ENCODE measurements at places on chromosomes 1 and 21. TPM values are rescaled to one million over a fixed set of nuclear protein-coding genes. Genes with fewer than 3 reads are reported as not detected.
A peak's percentile ranks its signal among the peaks of the same experiment; 100 is the strongest.

LCE2C gene
- not detected for total RNA-seq

S100A7 gene
- not detected for total RNA-seq

DNA sequence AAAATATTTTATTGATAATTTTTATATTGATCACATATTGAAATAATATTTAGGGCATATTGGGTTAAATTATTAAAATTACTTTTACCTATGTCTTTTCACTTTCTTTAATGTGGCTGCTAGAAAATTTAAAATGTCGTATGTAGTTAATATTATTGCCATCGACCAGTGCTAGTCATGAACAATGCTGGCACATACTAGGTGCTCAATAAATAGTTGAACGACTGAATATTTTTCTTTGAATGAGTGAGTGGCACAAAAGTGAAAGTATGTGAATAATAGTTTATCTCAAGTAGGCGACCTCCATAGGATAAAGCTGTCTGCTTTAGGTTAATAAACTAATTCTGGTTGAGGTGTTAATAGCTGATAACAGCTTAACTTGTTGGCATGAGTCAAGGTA is 150.8 kb upstream of the FGGY start:
- DNase-seq, result no peak

DNA sequence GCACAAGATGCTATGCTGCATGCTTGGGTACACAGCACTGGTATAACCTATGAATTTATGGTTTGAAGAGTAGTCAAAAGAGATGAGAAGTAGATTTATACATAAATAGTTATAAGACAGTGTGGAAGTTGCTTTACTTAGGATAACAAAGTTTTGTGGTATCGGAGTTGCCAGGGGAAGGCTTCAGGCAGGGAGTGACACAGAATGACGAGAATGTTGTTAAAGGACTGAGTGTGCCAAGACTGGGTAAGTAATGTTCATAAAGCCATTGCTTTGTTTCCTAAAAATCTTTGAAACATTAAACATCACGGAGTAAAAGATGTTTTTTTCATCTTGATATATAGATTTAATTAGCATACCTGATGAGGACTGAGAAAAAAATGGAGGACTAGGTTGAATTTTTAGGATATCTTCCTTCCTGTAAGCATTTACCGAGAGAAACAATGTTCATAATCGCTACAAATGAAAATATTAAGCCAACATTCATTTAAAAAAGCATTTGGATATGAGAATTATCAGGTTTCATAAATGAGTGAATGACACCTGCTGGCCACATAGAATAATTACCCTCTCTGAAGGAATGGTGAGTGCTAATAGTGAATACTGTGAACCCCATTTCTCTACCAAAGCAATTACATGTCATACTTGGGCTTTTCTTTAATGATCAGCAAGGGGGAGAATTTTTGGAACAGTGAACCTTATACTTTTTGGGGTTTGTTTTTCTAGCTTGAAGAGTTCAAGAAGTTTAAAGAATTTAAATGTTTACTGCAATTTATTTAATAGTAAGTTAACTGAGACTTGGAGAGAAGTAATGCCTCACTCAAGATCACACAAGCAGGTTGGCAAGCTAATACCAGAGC is 28.4 kb downstream of the EXTL2 start:
- no peak for DNase-seq

ADGRB2 gene
- total RNA-seq, result 4.2 TPM

AIRE gene
- not detected for total RNA-seq

- DNase-seq, result no peak
These were observed 17.4 kb upstream of the GJA9 start for GRCh38 chr1:38898653-38899230.

PIP5K1A gene
- 54.9 TPM for total RNA-seq

- no peak for DNase-seq
These were observed 10.6 kb downstream of the GFI1 start for GRCh38 chr1:92476071-92476631.

IQCC gene
- total RNA-seq, result 0.66 TPM

DNA sequence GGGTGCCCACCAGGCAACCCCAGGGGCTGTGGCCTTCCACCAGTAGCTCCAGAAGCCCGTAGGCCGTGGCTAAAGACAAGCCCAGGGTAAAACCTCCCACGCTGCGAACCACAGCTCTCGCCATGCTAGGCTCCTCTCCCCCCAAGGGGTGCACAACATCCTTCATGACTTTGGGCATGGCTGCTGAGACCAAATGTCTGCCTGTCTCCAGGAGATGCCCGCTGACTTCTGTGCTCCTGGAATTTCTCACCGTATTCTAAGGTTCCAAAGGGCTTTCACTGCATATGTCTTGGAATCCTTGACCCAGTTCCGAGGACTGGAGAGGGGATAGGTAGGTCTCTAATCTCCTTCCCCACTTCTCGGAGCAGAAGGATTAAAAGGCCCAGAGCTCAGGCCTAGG is at the start of the genes DCST1 and DCST2:
Gene DCST1 (plus strand): TSS at position 301 of the 400 bp plus-strand sequence. CDS start 213 bp downstream, outside the sequence.
Gene DCST2 (minus strand): TSS at position 258 of the 400 bp plus-strand sequence. CDS start 80 bp downstream, at position 178.
- DNase-seq, result no peak

DNA sequence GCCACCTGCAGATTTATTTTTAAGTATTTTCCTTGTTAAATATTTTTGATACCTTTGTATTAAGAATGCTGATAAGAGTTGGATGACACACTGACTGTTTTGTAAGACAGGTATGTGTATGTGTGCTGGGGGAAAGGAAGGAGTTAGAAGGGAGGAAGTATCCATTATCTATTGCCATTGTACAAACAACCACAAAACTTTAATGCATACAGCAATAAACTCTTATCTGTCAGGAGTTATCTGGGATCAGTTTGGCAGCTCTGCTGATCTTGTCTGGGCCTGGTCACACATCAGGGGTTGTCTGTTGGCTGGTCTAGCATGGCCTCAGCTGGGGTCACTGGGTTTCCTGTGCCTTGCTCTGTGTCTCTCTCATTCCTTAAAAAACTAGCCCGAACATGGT is 423.9 kb upstream of the USP24 start:
- DNase-seq, result peak; percentile 64

MED8 gene
- total RNA-seq, result 31.7 TPM

- DNase-seq, result no peak
These were observed 183.6 kb upstream of the UBE2U start for GRCh38 chr1:64019818-64020217.

DNA sequence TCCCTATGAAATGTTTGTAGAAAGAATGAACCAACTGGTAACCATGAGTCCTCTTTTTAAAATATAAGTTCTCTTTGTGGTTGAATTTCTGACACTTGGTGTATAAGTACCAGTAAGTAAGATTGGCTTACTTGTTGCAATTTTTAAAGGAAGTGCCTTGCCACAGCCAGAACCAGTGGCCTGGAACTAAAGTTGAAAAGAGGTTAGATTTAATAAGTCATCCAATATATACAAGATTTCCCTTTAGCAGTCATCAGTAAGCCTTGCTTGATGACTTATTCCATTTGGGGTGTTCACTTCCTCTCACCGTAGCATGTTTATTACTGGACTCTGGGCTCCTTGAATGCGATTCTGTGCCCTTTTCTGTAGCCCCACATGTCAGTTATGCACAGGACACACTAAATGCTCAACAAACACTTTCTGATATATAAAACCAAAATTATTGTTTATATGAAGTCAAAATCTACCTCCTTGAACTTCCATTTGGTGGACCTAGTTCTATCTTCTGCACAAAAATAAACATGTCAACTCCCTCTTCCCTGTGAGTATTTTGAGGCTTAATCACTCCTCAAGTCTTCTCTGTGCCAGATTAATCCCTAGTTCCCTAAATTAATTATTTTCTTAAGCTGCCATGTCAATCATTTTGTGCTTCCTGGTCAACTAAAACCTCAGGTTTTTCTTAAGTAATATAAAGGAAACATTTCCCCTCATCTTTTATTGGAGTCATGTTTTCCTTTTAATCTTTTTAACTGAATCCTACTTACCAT is 218.1 kb downstream of the ST6GALNAC3 start:
- no peak for DNase-seq

TXNDC12 gene
- total RNA-seq, result 16.0 TPM

DNA sequence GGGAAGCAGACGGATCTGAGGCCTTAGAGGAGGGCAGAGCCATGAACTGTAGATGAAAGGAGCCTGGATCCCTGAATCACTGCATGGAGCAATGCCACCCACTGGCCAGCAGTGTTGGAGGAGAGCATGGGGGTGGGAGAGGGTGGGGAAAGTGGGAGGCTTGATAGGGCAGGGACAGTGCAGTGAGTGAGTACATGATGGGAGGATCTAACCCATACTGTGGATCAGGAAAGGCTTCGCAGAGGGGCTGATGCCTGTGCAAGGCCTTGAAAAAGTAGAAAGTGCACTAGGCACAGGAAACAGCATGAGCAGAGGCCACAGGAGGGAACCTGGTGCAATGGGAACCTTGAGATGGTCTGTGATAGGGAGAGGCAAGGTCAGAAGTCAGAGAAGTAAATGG is 391.9 kb downstream of the PTPRU start:
- peak; percentile 12 for DNase-seq

DNA sequence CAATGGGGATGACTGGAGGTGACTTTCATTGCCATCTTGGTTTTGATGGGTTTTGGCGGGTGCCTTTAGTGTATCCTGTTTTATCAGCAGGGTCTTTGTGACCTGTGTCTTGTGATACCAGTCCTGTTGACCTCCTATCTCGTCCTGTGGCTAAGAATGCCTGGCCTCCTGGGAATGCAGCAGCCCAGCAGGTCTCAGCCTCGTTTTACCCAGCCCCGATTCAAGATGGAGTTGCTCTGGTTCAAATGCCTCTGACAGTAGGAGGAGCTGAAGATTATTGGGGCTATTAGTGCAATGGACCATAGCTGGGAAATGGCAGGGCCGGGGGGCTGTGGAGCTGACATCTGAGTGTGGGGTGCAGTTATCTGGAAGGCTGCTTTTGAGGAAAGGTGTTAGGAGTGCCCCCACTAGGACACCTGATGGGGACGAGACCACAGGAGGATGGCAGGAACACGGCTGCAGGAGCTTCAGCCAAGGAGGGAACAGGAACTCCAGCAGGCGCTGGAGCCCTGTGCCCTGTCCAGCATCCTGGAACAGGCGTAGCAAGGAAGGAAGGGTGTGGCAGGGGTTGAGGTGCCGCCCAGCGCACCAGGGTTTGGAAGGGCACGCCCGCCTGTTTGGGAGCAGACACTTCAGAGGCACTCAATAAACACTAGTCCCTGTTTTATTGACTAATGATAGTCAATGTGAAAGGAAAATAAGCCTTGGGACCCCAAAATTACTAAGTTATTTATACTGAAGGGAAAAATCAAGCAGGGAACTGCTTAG is 15.3 kb upstream of the AGPAT3 start:
- DNase-seq, result no peak

DNA sequence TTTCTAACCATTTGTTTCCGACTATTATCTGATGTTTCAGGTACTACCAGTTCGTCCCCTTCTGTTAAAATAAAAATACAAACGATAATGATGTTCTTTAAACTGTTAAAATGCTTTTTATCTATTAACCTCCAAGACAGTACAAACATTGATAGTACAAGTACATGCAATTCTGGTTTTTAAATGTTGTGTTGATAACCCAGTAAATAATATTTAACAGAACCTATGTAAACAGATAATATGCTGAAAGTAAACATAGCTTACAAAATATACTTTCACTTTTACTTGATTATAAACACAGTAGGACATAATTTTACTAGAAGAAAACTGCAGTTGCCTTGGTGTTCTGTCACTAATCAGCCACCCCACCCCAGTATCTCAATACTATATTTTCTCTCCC is 76.9 kb downstream of the COQ8A start:
- DNase-seq, result no peak

DNA sequence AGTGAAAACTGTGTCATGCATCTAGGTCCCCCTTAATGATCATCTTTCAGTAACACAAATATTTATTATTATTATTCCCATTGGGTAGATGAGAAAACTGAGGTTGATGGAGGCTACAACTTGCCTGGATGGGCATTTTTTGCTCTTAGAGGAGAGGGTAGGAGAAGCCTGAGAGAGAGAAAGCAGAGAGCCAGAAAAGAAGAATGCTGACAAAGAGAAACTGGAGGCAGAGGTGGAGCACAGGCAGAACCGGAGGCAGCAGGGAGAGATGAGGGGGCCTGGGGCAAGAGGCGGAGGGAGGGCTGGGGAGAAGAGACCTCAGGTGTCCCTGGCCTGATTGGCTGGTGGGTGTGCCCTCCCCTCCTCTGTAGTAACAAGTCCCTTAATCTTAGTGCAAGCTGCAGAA is 4.1 kb downstream of the BLACAT1 start:
- DNase-seq, result no peak

DNA sequence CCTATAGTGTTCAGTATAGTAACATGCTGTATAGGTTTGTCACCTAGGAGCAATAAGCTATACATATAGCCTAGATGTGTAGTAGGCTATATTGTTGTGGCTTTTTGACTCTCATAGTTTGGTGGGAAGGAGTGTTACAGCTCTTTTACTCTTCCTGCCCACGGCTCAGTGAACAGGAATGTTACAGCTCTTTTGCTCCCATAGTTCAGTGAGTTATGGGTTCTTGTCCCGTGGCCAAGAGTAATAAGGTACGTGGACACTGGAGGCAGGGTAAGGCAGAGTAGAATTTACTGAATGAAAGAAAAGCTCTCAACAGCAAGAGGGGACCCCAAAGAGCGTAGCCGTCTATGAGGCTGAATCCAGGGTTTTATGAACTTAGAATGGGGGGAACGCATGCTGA is 734.3 kb downstream of the ADGRL2 start:
- no peak for DNase-seq

- no peak for DNase-seq
These were observed 252.8 kb upstream of the ADGRL2 start for GRCh38 chr1:81547912-81548303.

OR10Z1 gene
- total RNA-seq, result not detected

DNA sequence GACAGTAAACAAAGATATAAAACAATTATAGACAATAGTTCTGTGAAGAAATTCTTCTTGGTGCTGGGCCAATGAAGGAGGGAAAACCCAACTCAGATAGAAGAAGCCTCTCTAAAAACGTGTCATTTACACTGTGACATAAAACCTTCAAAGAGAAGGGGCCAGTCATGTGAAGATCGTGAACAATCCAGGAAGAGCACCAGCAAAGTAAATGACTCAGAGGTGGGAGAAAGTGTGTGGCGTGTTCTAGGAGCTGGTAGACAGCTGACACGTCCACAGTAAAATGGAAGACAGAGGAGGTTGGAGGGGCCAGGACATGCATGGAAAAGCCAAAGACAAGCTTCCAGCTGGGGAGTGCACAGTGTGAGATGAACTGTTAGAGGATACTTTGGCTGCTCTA is 143.6 kb downstream of the VAV3 start:
- DNase-seq, result no peak

- DNase-seq, result no peak
These were observed 36.7 kb downstream of the PAPPA2 start for GRCh38 chr1:176499671-176500070.

All from esophagus muscularis mucosa (tissue), 4 donors.